ENCODE measurements at places on chromosomes 12 and 14. TPM values are rescaled to one million over a fixed set of nuclear protein-coding genes. Genes with fewer than 3 reads are reported as not detected.

AQP6 gene
- not detected for polyA plus RNA-seq

C12orf42 gene
- polyA plus RNA-seq, result 0.21 TPM

DNA sequence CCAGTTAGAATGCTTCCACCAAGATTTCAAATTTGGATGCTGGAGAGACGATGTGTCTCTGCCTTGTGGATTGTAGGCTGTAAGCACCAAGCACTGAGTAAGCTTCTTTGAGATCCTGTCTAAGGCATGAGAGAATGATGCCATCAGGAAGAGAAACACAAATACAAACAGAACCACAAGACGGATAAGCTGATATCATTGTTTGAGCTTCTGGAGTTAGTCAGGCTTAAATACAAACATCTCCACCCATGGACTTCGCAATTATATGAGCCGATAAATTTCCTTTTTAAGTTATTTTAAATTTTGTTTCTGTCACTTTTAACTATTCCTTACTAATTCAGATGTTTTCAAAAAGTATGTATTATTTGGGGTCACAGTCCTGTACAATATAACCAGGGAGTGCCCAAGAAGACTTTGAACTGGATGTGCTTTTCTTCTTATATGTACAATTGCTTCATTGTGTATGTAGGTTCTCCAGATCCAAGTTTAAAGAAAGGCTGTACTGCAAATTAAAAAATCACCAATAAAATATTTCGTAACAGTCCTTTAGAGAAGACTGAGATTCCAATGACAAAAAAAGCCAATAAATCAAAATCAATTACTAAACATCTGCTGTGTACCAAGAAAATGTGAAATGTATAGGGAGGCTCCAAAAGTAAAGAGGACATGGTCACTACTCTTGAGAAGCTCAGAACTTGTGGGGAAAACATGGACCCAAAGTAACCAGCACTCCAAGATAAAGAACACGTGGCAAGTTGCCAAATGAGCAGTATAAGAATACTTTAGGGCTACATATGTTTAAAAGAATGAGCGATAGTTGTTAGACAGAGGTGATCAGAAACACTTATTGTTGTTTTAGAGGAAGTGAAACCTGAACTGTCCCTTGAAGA lies 274.1 kb downstream of the ADAMTS20 start:
- no peak for DNase-seq

GRCh38 chr12:132061641-132062430 lies 82.3 kb downstream of the DDX51 start:
- DNase-seq, result no peak

GNB3 gene
- 3.6 TPM for polyA plus RNA-seq

Measured in GM23338 (cell line).